PC-9 (cell line): ENCODE measurements at places on chromosomes 7 and 10. TPM values are rescaled to one million over a fixed set of nuclear protein-coding genes. Genes with fewer than 3 reads are reported as not detected.

- DNase-seq, result no peak
These were observed 58.2 kb upstream of the PTPRN2 start for GRCh38 chr7:158645842-158646241.

DNA sequence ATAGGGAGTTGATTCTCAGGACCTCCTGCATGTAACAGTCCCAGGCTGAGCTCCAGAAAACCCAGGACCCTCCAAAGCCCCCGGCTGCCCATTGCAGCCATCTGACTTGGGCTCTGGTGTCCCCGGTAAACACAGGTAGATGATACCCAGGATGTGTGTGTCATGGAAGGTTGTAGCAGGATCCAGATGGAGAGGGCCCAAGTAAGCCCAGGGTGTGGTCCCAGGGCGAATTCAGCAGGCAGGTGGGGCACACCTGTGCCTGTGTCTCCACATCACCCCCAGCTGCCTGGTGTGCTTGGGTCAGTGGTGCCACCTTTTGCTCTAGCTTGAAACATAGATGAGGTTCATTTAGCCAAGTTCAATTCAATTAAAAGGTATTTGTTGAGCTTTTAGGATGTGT lies 524.1 kb downstream of the GLRX3 start:
- no peak for DNase-seq

DNA sequence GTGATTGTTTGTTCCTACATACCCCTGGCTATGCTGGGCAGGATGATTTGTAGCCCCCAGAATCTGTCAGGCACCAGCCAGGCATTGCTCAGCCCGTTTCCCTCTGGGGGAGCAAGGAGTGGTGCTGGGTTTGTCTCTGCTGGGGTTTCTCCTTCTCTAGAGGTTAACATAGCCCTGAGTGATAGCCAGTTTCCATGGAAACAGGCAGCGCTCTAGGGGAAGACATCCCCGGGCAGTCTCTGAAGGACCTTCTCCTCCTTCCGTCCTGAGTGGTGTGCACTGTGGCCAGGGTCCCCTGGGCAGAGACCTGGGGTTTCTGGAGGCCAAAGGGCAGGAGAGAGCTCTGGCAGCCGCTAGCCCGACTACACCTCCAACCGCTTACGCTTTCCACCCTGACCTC lies 50.6 kb upstream of the LRRC4 start:
- DNase-seq, result no peak

DNA sequence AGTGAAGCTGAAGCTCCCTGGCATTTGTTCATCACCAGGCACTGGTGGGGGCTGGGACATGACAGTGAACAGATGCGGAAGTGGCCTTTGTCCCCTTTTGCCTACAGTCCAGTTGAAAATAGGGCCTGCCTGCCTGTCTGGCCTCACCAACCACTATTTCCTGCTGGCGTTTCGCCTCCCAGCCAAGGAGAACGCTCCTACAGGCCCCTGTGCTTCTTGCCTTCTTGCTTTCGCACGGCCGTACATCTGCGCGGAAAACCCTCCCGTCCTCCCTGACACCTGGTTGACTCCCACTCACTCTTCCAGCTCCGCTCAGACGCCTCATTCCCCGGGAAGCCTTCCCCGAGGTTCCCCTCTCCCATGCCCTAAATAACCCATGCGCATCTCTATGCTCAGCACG lies 317.3 kb downstream of the PRPF18 start:
- DNase-seq, result no peak

- no peak for DNase-seq
These were observed 225.6 kb downstream of the TEX36 start for GRCh38 chr10:125457406-125457805.

DNA sequence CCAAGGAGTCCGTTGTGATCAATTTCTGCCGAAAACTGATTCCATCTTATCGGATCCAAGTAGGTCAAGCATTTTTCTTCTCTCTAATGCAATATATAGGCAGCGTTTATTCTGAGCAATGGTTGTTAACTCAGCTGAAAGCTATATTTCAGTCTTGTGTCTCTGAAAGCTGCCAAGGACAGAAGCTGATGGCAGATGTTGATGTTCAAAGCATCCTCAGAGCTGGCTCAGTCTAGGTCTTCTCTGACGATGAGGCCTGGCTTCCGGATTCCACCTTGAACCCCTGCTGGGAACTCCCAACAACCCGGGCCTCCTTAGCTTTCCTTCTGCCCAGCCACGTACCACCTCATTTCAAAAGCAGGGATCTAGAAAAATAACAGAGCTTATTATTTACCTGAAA lies 863.6 kb downstream of the NRG3 start:
- DNase-seq, result no peak

DNA sequence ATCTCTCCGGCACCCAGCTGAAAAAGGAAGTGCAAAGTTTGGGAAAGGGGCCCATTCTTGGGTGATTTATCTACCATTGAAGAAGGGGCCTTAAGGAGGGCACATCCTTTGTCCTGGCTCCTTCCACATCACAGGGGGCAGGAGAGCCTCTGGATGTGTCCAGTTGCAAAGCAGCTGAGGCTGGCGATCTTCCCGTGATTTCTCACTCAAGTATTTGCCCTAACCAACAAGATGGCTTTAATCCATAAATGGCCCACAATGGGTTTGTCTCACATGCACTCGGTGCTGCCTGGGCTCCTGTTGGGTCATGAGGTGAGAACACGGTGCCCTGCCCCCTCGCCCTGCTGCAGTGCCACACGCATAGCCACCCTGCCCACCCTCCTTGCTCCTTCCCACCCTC lies 14.2 kb upstream of the FRMPD2 start:
- DNase-seq, result no peak

DNA sequence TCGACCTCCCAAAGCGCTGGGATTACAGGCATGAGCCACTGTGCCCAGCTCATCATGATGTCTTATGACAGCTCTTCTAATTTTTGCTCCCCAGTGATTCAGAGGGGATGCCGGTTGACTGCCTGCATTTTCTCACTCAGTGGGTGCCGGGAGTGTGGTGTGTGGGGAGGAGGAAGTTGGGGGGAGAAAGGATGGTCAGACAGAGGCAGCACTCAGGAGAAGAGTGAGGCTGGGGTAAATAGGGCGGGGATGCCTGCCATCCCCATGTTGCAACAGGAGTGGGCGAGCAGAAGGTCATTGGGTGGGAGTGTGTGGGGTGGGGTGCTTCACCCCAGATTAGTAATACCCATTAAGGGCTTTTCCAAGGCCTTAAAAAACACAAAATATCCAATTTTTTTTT lies 3.5 kb upstream of the CCL24 start:
- no peak for DNase-seq

DNA sequence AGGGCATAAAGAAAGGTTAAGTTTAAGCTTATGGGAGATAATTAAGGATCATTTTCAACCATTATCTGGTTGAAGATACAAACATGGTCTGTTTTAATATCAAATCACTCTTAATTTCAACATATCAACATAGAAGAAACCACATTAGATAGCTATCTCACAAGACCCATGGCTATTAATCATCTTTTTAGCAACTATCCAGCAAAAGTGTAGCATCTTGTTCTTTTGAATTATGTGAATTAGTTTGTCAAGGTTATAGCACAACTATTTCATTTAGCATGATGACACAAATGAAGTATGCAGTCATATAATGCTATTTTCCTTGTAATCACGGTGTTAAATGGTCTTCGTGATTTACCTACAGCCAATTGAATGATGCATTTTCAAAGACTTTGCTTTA lies 58.9 kb upstream of the PPP1R9A start:
- no peak for DNase-seq

- DNase-seq, result no peak
These were observed 316.5 kb downstream of the ADARB2 start for GRCh38 chr10:1420661-1421362.

DNA sequence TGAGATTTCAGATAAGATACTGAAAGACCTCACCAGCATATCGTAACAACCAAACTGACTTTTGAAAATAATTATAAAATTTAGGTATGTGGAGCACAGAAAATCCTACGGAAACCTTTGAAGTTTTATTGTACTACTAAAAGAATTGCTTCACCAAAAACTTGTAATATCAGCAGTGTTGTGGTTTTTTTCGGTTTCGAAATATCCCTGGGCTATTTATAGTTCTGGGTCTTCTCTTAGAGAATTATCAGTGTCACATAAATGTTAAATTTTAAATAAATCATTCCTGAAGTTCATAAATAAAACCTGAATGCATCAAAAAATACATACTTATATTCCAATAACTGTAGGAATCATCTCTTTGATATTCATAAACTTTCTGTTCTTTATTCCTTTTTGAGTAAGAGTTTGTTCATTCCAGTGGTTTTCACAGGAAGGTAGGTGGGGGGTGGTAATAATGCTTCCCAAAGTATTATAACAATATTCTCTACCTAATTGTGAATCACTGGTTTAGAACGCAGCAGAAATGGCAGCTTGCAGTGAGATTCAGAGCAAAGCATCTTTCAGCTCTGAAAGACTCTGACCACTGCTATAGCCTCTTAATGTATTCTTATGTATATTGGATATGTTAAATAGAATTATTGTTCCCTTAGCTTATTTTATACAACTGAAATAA lies 60.2 kb downstream of the ZNF277 start:
- DNase-seq, result no peak

GRCh38 chr7:82273886-82274285 lies 169.7 kb downstream of the CACNA2D1 start:
- DNase-seq, result no peak

DNA sequence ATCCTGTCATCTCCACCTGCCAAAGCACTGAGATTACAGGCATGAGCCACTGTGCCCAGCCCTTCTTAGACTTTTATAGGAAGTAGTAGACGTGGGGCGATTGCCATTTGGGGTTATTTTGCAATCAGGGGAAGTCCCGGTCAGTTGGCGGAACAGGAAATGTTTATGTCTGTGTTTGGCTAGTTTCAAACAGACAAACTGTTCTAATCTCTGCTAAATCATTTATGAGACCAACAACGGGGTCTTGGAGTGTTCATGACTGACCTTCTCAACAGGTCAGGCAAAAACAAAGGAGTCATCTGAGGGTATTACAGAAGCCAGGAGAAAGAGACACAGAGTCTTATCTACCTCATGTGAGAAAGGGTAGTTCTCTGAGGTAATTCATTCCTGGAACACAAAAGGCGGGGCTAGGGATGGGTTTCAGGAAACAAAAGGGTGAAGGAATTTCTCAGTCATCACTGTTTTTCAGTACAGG lies 6.6 kb upstream of the TPK1 start:
- peak; percentile 48 for DNase-seq

DNA sequence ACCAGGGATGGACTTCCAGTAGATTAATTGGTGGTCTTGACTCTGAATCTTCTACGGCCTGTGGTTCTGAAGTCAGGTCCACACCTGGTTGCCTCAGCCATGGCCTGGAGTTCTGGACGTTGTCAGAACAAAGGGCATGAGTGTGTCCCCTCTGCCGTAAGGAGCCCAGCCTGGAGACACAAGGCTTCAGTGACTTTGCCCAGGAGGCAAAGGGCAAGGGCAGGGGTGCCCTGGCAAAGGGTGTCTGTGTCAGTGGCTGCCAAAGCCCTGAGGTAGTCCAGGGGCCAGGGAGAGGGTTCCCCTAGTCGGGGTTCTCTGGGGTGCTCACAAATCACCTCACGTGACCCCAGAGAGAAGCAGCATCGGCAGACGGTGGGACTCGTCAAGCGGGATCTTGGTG lies 273.2 kb upstream of the ZNF32 start:
- no peak for DNase-seq

DNA sequence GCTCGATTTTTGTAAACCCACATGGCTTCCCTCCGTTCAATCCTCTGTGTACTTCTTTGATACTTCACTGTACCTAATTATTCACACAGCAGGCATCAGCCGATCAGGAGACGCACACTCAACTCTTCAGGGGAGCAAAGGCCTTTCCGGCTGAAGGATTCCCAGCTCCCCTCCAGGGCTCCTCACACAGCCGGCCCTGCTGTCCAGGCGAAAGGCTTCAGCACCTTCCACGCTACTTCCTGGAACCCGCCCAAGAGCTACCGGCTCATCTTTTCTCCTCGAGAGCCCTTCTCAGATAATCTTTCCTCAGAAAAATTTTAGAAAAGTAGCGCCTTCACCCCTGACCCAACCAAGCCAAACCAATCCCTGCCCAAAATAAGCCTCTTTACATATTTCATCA lies 270.4 kb downstream of the ZMYND11 start:
- no peak for DNase-seq

GRCh38 chr10:35526746-35527145 lies 78.4 kb upstream of the GJD4 start:
- no peak for DNase-seq

DNA sequence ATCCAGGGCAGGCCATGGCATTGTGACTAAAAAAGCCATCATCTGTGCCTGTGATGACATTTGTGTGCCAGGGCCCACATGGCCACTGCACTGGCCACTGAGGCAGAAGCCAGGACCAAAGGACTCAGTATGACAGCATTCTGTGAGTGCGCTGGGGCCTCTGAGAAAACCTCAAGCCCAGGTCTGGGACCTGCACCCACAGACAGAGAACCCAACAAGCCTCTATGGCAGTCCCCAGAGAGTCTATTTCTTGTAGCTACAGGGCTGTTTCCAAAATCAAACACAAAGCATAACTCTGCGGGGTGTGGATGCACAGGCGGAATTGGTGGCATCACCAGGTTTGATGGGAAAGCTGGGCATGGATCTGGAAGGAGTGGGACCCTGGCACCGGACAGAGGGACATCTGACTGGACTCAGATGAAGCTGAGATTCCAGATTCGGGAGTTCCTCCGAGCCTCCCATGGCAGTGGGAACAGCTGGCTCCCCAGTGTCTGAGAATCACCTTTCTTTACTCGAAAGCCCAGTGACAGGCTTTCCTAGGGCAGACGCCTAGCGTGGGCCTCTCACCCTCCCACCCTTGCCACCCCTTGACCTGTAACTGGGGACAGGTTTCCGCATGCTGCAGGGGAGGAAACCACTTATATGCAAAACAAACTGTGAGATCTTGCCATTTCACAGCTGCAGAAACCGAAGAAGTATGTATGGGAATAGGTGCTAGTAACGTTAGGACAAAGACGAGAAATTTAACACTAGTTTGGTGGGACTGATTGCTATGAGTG lies 70.6 kb upstream of the RHEB start:
- no peak for DNase-seq

GRCh38 chr7:30974605-30975255 lies 11.0 kb downstream of the GHRHR start:
- DNase-seq, result peak; percentile 52

The FAM24B gene
- total RNA-seq, result 10.8 and 14.8 TPM in 2 replicates

The BMPER gene
- 0.33 and 0.50 TPM in 2 replicates for total RNA-seq

The JCAD gene
- total RNA-seq, result 30.5 and 36.7 TPM in 2 replicates

The ACTL6B gene
- not detected in 2 replicates for total RNA-seq

The IL6 gene
- 1.4 and 1.7 TPM in 2 replicates for total RNA-seq

The KNDC1 gene
- total RNA-seq, result 1.2 and 1.7 TPM in 2 replicates

The MORN4 gene
- total RNA-seq, result 10.0 and 10.6 TPM in 2 replicates

The FAM20C gene
- total RNA-seq, result 31.0 and 34.0 TPM in 2 replicates

The OR6V1 gene
- not detected in 2 replicates for total RNA-seq

The BUD31 gene
- 167 and 178 TPM in 2 replicates for total RNA-seq

The STEAP2 gene
- total RNA-seq, result 10.1 and 10.4 TPM in 2 replicates

The AGMO gene
- not detected in 2 replicates for total RNA-seq

The AKR1D1 gene
- not detected in 2 replicates for total RNA-seq

The CXCL12 gene
- not detected in 2 replicates for total RNA-seq

The UNCX gene
- not detected in 2 replicates for total RNA-seq

The SFMBT2 gene
- total RNA-seq, result 0.07 TPM in 1 of 2 replicates, not detected in the other

The WIPF3 gene
- total RNA-seq, result 0.25 and 0.26 TPM in 2 replicates
